Stimulated activated CD8-positive, alpha-beta memory T cell treated with anti-CD3 and anti-CD28 coated beads, Interleukin-7, amount 100 ng/mL, for 1 hour (primary cell): ENCODE measurements at places on chromosomes 11 and 22.

DNA sequence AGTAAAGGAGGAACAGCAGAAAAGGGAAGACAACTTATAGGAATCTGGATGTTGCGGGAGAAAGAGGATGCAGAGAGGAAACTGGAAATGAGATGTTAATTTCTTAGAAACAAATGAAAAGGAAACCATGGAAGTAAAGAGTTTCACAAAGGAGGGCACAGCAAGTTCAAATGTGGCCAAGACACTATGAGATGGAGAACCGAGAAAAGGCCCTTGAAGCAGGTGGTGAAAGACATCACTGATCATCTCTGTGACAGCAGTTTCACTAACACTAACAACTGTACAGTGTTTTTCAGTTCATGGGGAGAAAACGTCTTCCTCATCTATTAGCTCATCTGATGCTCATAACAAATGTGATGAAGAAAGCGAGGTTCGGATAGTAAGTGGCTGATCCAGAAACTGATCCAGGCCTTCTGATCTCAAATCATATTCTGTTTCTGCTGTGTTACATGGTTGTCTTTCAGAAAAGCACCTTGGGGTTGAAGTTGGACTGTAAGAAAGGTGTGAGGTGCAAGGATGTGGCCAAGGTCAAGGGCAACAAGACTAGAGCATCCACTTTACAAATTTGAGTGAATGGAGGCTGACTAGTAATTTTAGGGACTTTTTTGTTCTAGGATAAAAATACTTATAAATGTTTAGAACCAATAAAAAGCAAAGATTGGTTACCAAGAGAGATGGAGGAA is 492.1 kb upstream of the CADM1 start:
- DNase-seq, result no peak

DNA sequence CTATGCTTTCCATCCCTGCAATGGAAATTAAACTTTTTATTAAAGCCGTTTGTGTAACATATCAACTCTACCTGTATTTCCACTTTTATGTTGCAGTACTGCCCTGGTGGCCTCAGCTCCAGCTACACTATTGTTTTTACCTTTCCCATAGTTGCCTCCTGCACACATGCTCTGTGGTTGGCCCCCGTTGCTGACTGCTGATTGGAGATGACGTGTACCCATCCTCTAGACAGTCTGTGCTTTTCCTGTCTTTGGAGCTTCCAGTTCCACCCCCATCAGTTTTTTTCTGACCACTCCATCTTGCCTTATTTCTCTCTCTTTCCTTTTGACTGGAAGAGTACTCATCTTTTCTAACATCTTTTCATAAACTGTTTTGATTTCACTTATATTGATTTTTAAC is 123.8 kb downstream of the TEAD1 start:
- no peak for DNase-seq

- DNase-seq, result no peak
Observed at GRCh38 chr22:33823552-33823951, 96.7 kb downstream of the LARGE1 start.

GRCh38 chr11:117281159-117281558 is 10.0 kb upstream of the BACE1-AS start:
- no peak for DNase-seq

GRCh38 chr11:92907671-92908070 is 61.8 kb upstream of the MTNR1B start:
- DNase-seq, result no peak

GRCh38 chr22:36052505-36052941 is 23.9 kb upstream of the RBFOX2 start:
- no peak for DNase-seq

GRCh38 chr11:8426076-8426475 is 162.4 kb upstream of the LMO1 start:
- no peak for DNase-seq

DNA sequence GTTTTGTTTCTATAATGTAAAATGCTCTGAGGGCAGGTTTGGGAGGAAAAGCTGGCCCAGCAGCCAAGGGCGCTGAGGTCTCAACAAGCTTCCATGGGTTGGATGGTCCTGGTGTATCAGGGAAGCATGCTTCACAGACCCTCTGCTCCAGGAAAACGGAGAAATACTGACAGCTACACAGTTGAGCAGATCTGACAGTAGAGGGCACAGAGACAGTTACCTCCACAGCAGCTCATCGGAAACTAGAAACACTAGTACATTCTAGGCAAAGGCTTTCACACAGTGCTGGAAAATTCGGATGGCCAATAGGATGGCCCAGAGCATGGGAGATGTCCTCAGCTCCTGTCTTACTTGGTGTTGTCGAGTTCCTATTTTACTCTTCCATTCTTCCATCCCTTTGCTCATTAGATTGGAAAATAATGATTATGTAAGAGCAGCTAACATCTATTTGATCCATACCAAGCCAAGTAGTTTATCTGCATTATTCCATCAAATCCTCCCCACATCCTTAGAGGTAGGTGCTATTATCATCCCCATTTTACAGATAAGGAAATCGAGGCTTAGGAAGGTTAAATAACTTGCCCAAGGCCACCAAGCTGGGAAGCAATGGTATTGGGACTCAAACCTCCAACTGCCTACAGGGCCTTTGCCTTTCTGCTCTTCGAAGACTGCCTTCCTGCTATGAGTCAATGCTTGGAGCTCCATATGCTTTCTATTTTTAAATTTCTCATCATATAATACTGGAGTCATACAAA is 28.3 kb downstream of the LMO2 start:
- DNase-seq, result no peak

DNA sequence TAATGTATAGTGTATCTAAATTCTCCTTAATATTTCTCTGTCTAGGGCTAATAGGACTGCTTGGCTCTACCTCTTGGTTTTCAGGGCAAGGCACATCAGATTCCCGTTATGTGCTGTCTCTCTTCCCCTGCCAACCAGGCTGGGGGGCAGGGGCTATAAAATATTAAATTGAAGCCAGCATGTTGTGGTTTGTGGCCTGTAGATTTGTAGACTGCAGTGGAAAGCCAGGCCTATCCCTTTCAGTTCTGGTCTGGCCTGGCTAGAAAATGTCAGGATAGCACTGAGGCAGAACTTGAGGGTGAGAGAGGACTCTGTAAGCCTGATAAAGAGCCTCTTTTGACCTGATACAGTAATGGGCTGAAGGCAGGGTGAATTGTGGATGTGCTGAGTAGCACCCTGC is 14.4 kb upstream of the GRK2 start:
- DNase-seq, result no peak

DNA sequence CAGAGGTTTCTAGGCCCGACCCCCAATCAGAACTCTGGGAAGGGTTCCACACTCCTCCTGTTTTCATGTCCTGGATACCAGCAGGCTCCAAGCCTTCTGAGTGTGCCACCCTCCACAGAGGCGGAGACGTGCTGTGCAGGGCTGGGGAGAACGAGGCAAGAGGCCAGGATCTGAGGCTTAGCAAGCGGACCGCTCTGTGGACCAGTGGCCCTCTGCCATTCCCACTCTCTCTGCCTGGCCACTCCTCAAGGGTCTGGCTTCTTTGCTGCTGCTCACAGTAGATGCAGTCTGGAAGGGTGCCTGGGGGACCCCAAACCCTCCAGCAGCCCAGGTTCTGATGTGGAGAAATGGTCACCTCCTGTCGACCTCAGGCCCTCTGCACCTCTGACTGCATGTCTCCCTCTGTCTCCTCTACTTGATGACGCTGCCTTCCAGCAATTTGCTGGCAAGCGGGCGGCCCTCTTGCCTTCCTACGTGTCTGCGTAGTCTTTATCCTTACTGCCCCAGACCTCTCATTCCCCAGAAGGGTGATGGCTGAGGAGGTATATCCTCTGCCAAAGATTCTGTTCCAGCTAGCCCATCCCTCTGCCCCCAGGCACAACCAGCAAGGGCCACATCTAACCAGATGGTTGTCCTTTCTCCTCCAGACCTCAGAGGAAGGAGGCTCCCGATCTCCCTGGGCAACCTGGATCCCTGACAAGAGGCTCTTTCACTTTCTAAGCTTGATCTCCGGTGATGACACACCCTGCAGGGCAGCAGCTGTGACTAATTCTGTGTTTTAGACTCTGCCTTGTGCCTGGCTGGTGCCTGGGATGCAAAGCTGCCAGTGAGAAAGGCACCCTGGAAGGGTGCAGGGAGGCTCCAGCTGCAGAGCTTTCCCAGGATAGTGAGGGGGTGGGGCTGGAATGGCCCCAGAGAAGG is 87.3 kb downstream of the NAT10 start:
- no peak for DNase-seq

GRCh38 chr11:6414874-6415328 is 4.0 kb downstream of the APBB1 start:
- no peak for DNase-seq

- DNase-seq, result no peak
Observed at GRCh38 chr11:123532131-123532530, 102.1 kb downstream of the GRAMD1B start.

DNA sequence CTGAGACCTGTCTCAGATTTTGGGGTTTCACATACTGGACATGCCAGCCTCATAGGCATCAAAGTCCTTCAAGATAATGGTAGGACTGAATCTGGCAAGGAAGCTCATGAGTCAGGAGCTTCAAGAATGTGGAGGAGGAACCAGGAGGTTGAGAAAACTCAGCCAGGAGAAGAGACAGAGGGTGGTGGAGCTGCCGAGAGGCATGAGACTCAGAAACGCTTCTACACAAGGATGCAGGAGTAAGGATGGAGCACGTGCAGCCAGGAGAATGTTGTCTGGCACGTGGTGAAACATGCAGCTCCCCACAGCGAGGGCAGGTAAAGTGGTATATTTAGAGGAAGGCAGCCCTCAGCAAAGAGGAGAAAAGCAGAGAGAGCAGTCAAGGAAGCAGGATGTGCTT is 148.7 kb upstream of the ISX start:
- DNase-seq, result no peak

DNA sequence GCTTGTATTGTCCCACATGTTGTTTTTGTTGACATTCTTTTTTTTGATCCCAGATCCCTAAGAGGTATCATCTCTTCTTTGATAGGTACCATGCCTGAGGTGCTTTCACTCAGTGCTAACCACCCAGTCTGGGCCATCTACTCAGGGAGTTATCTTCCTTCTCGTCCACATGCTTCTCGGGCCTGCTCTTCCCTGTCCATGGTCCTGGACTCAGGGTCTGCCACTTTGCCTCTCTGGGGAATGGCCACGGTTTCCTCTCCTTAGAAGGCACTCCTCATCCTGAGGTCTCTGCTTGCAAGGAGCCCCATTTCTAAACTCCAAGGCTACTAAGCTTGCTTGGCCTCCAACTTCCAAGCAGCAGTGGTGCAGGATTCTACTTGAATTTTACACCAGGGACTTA is 227.0 kb upstream of the NCAM1 start:
- no peak for DNase-seq

DNA sequence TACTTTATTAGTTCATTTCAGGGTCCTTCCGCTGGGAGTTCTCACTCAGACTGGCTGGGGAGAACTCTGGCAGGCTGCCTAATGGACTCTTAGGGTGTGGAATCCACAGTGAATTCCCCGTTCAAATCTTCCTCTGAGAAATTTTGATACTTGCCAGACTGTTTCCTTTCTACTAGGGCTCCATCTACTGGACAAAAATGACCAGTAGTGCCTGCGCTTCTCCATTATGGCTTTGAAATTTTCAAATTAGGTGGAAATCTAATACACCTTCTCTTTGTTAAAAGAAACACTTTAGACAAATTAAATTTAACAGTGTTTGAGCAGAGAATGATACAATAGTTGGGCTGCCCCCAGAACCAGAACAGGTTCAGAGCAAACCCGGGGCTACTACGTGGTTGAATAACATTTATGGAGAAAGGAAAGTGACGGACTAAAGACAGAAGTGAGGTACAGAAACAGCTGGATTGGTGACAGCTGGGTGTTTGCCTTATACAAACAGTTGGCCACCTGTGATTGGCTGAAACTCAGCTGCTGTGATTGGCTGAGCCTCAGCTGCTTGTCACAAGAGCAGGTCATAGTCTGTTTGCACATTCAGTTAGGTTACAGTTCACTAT is 52.9 kb upstream of the FDX1 start:
- no peak for DNase-seq

DNA sequence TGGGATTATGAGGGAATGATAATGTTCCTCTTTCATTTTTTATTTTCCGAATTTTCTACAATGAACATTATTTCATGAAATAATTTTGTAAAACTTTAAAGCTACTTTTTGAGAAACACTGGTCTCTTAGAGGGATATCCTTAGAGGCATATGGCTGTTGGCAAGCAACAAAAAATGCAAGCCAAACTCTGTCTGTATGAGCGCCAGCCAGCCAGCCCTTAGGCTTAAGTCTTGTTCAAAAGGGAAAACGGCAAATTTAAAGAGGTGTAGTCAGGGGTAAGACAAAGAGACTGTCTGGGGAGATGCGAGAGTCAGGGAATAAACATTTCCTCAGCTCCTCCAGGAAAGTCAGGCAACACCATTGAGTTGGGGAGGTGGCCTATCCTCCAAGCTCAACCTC is 22.5 kb downstream of the ASCC2 start:
- no peak for DNase-seq
